ENCODE measurements at places on chromosomes 5 and 9. TPM values are rescaled to one million over a fixed set of nuclear protein-coding genes. Genes with fewer than 3 reads are reported as not detected.

DNA sequence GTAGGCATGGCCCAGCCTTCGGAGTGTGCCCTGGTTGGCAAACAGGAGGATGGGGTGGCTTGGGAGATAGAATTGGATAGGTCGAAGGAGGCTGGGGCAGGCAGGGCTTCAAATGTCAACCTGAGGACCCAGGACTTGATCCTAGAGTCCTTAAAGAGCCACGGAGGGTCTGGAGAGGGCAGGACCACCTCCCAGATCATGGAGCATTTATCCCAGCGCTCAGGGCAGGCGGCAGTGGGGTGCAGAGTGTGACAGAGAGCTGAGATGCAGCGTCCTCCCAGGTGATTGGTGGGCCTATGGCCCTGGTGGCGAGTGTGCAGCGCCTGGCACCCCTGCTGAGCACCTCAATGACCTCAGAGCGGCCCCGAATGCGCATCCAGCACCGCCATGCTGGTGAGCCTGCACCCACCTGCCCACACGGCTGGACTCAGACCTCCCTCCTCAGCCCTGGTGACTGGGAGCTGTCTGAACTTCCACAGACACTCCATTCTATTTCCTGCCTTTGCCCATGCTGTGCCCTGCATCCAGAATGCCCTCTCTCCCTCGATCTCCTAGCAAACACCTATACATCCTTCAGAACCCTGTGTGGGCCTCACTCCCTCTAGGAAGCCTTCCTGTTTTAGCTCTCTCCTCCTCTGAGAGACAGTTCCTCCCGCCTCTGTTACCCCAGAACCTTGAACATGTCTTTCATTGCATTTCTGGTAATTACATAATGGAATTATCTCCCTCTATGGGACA is 6.3 kb downstream of the ADGRD2 start:
- no peaks in the 10 kb centered on the region for H3K36me3 ChIP-seq
- no peak overlapping the region for H3K27ac ChIP-seq
- DNase-seq, result no peak
- H3K27me3 ChIP-seq, result peaks cover 34% of the 10 kb centered on the region
- no peak overlapping the region for H3K4me3 ChIP-seq

DNA sequence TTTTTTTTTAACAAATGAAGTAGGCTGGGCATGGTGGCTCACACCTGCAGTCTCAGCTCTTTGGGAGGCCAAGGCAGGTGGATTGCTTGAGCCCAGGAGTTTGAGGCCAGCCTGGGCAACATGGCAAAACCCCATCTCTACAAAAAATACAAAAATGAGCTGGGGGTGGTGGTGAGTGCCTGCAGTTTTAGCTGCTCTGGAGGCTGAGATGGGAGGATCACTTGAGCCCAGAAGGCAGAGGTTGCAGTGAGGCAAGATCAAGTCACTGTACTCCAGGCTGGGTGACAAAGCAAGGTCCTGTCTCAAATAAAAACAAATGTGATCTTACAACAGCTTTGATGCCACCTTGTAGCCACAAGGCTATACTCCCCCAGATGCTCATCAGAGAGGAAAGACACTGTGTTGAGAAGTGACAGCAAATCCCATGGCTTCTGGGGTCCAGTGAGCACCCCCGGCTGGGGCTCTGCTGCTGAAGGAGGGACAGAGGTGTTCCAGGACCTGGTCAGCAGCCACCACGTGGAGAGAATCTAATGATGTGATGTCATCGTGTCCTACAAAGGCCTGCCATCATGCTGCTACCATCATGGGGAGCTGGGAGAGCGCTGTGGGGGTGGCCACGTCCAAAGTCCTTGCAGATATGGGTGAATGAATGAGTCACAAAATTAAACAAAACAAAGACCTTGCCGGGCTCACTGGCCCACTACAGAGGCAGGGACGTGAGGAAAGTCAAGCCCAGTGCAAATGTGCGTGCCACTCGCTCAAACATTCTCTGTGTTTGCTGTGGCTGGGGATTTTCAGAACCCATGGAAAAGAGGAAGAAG is 60.7 kb downstream of the PRRT1B start:
- H3K27ac ChIP-seq, result peak overlapping the region; percentile 75
- H3K27me3 ChIP-seq, result no peaks in the 10 kb centered on the region
- peak; percentile 90 for DNase-seq
- peaks cover 38% of the 10 kb centered on the region for H3K4me1 ChIP-seq
- peaks cover 60% of the 10 kb centered on the region for H3K36me3 ChIP-seq
- H3K4me3 ChIP-seq, result no peak overlapping the region

DNA sequence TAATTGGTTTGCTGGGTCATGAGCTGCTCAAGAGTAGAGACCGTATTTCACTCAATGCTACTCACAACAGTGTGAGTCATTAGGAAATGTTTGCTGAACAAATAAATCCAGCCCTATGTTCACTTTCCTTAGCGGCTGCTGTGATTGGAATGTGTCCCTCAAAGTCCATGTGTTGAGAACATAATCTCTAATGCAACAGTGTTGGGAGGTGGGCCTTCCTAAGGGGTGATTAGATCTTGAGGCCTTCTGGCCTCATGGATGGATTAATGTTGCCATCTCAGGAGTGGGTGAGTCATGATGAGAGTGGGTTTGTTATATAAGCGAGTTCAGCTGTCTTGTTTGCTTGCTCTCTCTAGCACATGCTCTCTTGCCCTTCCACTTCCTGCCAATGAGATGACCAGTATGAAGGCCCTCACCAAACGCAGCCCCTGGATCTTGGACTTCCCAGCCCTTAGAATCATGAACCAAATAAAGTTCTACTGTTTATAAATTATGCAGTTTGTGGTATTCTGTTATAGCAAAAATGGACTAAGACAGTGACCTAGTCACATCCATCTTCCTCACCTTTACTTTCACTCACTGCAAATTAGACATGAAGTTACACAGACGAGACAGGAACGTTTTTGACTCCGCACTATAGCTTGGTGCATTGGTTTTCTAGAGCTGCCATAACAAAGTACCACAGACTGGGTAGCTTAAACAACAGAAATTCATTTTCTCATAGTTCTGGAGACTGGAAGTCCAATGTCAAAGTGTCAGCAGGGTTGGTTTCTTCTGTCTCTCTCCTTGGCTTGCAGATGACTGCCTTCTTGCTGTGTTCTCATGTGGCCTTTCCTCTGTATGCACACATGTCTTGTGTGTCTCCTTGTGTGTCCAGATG is 50.9 kb upstream of the FAM169A start:
- no peaks in the 10 kb centered on the region for H3K4me1 ChIP-seq
- no peak overlapping the region for H3K4me3 ChIP-seq
- H3K27ac ChIP-seq, result peak overlapping the region; percentile 43
- H3K27me3 ChIP-seq, result peaks cover 6% of the 10 kb centered on the region
- no peaks in the 10 kb centered on the region for H3K36me3 ChIP-seq

GRCh38 chr9:110330484-110331105 is 7.1 kb downstream of the TXNDC8 start:
- H3K36me3 ChIP-seq, result no peaks in the 10 kb centered on the region
- no peaks in the 10 kb centered on the region for H3K4me1 ChIP-seq
- no peak overlapping the region for H3K4me3 ChIP-seq
- no peaks in the 10 kb centered on the region for H3K27me3 ChIP-seq
- no peak overlapping the region for H3K27ac ChIP-seq

- H3K27me3 ChIP-seq, result no peaks in the 10 kb centered on the region
- H3K27ac ChIP-seq, result no peak overlapping the region
Measured at GRCh38 chr9:19926774-19927173, 137.9 kb upstream of the SLC24A2 start.

DNA sequence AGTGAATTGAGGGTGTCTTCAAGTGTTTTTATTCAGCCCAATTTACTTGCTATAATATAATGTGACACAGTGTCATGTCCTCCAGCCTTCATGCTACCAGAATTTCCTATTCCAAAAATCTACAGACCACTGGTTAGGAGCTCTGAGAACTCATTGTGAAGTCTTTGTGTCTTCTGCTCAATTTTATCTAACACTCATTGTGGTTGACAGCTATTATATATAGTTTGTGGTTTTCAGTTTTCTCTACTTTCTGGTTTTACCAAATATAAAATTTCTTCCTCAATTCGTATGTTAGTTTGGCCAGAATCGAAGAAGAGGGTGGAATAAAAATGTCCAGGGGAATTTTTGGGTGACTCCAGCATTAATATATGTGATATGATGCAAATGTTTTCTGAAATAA is 509.3 kb upstream of the NUDT12 start:
- H3K36me3 ChIP-seq, result no peaks in the 10 kb centered on the region
- no peak for DNase-seq
- no peaks in the 10 kb centered on the region for H3K4me1 ChIP-seq
- H3K27ac ChIP-seq, result no peak overlapping the region
- no peak overlapping the region for H3K4me3 ChIP-seq

- DNase-seq, result no peak
- no peak overlapping the region for H3K4me3 ChIP-seq
- no peaks in the 10 kb centered on the region for H3K27me3 ChIP-seq
- H3K27ac ChIP-seq, result no peak overlapping the region
- no peaks in the 10 kb centered on the region for H3K36me3 ChIP-seq
- H3K4me1 ChIP-seq, result no peaks in the 10 kb centered on the region
Measured at GRCh38 chr9:84613431-84613830, 56.1 kb upstream of the NTRK2 start.

DNA sequence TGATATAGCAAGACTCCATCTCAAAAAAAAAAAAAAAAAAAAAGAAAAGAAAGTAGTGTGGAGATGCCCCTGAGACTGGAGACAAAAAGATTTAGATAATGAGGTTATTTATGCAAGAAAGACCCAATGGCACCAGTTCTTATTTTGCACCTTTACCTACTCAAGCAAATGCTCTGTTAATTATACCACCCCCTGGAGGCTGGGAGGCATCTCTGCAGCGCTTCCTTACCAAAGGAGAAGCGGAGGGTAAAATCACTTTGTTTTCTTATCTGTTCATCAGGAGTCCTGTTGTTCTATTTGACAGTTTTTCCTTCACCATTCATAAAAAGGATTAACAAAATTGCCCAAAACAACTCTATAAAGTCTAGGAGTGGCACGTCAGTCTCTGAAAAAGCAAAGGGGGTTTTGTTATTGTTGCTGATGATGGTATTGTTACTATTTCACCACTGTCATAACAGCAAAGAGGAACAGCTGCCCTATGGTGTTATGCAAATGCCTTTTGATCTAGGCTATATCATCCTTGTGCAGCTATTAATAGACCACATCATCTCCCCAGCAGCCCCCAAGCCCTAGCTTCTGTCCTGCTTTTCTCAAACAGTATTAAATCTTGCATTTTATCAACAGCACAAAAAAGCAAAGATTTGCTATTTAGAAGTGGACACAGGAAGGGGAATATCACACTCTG is 174.0 kb downstream of the PALM2AKAP2 start:
- no peaks in the 10 kb centered on the region for H3K4me1 ChIP-seq
- DNase-seq, result no peak
- H3K27ac ChIP-seq, result no peak overlapping the region
- no peaks in the 10 kb centered on the region for H3K27me3 ChIP-seq
- no peak overlapping the region for H3K4me3 ChIP-seq

DNA sequence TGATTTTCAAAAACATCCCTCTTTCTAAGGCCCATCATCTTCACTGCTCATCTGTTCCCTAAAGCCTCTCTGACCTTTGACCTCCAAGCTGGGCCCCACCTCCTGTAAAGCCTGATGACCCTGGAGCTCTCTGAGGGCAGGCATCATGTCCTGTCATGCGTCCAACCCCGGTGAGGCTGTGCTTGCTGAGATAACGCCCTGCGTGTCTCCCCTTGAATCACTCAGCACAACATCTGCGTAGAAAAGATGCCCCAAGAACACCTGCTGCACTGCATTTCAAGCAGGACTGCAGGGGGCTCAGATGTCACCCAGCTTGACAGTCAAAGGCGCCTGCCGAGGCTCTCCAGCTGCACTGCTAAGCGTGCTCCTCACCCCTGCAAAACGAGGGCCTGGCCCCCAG is 78.0 kb downstream of the OTULIN start:
- H3K4me1 ChIP-seq, result no peaks in the 10 kb centered on the region
- no peak overlapping the region for H3K4me3 ChIP-seq
- DNase-seq, result no peak
- H3K36me3 ChIP-seq, result peaks cover 94% of the 10 kb centered on the region
- no peaks in the 10 kb centered on the region for H3K27me3 ChIP-seq

GRCh38 chr9:91026266-91026665 is 224.6 kb downstream of the SYK start:
- no peak overlapping the region for H3K4me3 ChIP-seq
- DNase-seq, result no peak
- H3K4me1 ChIP-seq, result no peaks in the 10 kb centered on the region
- no peaks in the 10 kb centered on the region for H3K27me3 ChIP-seq
- H3K36me3 ChIP-seq, result no peaks in the 10 kb centered on the region

GRCh38 chr5:113524927-113525326 is 11.4 kb downstream of the YTHDC2 start:
- DNase-seq, result no peak
- H3K27me3 ChIP-seq, result no peaks in the 10 kb centered on the region
- no peak overlapping the region for H3K27ac ChIP-seq
- H3K4me3 ChIP-seq, result no peak overlapping the region

- peak overlapping the region; percentile 11 for H3K4me3 ChIP-seq
- peaks cover 7% of the 10 kb centered on the region for H3K27me3 ChIP-seq
- DNase-seq, result no peak
- peaks cover 22% of the 10 kb centered on the region for H3K4me1 ChIP-seq
Measured at GRCh38 chr9:131238402-131239021, 37.8 kb downstream of the FAM78A start.

DNA sequence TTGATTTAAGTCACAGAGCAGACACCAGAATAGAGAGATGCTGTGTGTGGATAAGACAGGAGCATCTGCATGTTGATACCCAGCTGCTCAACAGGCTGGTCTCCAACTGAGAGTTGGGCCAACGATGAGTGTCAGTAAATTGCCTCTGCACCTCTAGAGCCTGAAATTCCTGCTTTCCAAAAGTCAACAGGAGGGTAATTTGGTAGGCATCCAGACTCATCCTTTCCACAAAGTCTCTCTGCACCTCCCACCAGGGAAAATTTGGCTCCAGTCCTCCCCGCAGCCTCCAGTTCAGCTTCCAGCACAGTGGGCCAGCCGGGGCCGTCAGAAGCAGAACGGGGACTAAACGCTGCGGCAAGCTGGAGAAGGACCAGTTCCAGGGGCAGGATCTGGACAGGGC is 136.9 kb downstream of the RFK start:
- H3K27ac ChIP-seq, result peak overlapping the region; percentile 56
- DNase-seq, result no peak
- H3K27me3 ChIP-seq, result no peaks in the 10 kb centered on the region
- no peaks in the 10 kb centered on the region for H3K4me1 ChIP-seq

DNA sequence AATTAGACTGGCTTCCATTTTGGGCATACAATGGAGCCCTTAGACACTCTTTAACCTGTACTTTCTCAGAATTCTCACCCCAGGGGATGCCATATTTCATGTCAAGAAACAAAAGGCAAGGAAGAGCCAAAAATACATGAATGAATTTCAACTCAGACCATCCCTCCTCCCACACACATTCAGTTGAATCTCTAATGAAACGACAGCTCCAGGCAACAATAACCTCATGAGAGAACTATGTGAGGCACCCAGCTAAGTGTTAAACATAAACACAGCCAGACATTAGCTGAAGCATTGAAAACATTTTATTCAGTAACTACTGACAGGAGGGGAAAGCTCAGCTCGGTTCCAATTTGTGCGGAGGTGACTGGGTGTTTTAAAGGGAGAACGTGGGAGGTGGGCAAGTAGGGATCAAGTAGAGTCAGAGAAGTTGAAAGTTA is 1359.1 kb upstream of the CDH9 start:
- H3K4me3 ChIP-seq, result no peak overlapping the region
- DNase-seq, result peak; percentile 14
- H3K27me3 ChIP-seq, result no peaks in the 10 kb centered on the region

Gene AQP7
- total RNA-seq, result not detected

Gene KCNV2
- total RNA-seq, result not detected

Gene HACD4
- total RNA-seq, result 5.9 TPM

Gene PTGR1
- total RNA-seq, result 145 TPM

Gene IL9
- not detected for total RNA-seq

Gene CDKN2B-AS1
- not detected for total RNA-seq

Gene SOHLH1
- not detected for total RNA-seq

Gene ANXA2R
- total RNA-seq, result not detected

Gene SLC1A1
- total RNA-seq, result 7.3 TPM
